NCI-H460 (cell line): ENCODE measurements at places on chromosomes 3 and 15.
A peak's percentile ranks its signal among the peaks of the same experiment; 100 is the strongest.

DNA sequence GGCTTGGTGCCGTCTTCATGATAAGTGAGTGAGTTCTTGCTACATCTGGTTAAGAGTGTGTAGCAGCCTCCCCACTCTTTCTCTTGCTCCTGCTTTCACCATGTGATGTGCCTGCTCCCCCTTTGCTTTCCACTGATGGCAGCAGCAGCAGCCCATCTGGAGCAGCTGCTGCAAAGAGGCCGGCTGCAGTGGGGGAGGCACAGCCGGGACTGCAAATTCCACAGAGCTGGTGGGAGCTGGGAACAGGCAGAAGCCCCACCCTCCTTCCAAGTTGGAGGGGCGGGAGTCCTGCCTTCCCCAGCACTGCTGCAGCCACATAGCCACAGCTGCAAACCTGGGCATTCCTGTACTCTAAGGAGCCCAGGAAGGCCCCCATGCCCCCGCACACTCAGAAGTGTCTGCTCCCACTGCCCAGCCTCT lies 62.8 kb upstream of the IMPG2 start:
- DNase-seq: no peak

- DNase-seq: no peak
Measured at GRCh38 chr3:26614006-26614685, 8.4 kb upstream of the LRRC3B start.

DNA sequence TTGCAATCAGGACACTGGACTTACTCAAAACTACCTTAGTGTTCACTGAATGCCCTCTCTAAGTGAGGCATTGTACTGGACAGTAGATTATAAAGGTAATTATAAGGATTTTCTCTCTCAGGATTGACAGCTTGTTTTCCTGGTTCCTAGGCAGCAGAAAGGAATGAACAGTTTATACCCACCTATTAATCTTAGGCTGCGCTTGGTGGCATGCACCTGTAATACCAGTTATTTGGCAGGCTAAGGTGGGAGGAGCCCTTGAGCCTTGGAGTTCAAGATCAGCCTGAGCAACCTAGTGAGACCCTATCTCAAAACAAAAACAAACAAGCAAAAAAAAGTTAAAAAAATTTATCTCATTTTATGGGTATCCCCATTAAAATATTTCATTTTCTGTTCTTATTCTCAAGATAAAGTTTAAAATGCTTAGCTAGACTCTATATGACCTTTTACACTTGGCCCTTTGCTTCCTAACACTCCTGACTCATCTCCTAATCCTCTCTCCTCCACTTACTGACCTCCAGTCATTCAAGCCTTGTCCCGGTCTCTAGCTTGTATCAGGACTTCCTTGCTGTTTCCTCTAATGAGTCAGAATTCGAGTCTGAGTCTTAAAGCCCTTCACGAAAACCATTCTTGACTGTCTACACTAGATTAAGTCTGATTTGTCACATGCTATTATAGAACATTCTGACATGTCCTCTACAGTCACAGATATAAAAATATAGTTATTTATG lies 348.6 kb downstream of the NLGN1 start:
- no peak for DNase-seq

DNA sequence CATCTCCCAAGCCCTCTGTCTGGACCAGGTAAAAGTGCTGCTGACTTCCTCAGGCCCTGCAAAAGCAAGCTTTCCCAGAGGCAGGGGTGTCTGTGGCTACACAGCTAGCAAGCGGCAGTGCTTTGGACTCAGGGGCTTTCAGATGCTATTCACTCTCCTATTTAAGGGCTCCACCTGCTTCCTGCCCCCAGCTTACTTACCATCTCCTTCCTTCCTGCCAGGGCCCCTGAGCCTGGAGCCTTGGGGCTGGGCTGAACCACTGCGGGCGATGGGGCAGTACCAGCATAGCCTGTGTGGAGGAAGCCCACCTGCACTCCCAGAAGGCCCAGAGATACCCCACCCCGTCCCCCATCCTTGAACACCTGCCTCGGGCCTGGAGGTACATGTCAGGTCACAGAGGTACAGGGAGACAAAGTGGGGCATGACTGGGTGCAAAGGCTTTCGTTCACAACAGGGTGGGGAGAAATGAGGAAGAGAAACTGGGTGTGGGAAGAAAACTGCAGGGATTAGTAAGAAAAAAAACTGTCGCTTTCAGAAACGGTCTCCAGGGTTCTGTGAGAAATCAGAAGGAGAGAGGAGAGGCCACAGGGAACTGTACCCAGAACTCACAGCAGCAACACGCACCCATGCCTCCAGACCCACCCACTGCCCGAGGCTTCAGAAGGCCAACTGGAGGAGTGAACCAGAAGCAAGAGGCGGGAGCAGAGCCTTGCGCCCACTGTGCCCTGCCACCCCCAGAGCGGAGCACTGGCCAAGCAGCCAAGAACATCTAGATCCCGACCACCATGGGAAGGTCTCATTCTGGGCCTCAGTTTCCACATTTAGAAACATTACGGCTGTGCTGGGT lies 49.5 kb downstream of the CCDC12 start:
- no peak for DNase-seq

DNA sequence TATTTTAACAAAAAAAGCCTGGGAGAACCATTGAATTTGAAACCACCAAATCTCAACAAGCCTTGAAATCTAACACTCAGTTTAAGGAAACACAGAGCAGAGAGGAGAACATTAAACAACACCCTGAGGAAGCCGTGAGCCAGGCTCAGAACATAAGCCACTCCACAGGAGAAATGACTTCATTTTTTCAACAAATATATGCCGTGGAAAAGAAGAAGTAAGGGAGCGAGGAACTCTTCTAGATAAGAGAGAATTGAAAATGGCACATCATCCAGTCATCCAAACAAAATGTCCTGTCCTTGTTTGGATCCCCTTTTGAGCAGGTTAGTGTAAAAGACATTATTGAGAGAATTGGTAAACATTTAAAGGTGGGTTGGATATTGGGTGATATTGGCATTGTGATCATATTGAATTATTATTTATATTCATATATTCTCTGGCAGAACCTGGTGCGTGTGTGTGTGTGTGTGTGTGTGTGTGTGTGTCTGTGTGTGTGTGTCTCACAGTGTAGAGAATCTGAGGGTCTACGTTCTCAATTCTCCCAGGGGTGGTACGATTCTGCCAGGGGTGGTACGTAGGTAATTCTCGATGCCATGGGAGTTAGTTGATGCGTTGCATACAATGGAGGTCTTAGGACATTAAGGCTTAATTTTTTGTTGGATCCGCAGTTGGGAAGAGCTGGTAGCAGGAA lies 94.4 kb downstream of the ST6GAL1 start:
- no peak for DNase-seq

GRCh38 chr3:136291302-136291701 lies 41.2 kb downstream of the PCCB start:
- no peak for DNase-seq

DNA sequence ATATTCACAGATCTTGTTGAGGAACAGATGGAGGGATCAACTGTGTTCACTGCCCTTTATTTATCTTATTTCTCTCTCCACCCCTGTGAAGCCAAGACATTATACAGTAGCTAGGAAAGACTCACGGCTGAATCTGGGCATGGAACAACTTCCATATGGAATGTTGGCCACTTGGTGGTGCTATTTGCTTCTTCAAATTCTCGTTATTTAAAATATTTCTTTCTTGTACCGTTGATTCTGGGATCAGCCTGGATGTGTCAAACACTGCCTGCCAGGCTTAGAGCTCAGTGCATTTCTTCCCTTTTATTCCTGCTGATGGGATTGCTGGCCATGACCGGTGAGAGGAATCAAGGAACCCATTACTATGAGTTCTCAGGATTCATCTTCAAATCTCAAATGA lies 17.5 kb upstream of the GASK1A start:
- DNase-seq: peak; percentile 23

DNA sequence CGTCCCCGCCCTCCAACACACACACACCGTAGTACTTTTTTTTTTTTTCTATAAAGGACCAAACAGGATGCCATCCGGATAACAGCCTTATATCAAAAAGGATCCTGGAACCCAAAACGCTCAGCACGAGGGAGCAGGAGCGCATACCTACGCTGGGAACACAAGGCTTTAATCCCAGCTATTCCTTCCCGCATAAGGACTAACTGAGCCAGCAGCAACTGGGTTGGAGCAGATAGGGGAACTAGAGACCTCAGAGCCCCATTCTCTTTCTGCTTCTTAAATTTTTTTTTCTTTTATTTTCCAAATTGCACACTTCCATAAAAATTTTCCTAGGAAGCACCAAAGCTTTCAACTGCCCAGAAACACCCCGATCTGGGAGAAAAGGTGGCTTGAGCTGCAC lies 1.3 kb downstream of the TRANK1 start:
- DNase-seq: no peak

GRCh38 chr3:24023197-24023596 lies 78.1 kb downstream of the NR1D2 start:
- no peak for DNase-seq

DNA sequence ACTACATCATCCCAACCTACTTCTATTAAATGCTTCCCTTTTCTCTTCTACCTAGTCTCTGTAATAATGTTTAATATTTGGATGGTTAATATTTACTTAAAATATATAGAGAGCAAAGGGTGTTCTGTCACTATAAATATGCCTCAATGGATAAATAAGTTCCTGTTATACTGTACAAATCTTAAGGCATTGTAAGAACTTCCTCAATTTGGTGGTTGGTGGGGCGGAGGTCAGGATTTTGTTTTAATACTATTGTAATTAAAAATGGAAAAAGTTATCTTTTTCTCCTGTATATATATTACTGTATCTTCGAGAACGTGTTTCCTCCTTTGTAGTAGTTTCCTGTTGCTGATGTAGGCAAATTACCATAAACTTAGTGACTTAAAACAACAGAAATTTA lies 41.5 kb downstream of the SPRED1 start:
- DNase-seq: no peak

DNA sequence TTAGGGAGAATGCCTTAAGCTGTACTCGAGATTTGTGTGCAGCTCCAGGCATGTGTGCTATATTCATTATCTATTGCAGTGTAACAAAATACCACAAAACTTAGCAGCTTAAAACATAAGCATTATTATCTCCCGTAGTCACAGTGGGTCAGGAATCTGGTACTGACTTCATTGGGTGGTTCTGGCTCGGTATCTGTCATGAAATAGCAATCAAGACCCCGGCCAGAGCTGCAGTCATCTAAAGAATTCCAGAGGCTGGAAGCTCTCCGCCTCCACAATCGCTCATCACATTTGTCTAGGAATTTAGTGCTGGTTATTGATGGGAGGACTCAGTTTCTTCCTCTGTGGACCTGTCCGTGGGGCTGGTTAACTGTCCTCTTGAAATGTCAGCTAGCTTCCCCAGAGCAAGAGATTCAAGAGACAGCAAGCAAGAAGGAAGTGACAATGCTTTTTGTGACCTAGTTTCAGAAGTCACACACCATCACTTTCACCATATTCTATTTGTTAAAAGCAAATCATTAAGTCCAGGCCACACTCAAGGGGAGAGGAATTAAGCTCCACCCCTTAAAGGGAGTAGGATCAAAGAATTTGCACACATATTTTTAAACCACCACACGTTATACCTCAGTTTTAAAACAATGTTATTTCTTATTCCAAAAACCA lies 76.1 kb downstream of the TOP2B start:
- no peak for DNase-seq

DNA sequence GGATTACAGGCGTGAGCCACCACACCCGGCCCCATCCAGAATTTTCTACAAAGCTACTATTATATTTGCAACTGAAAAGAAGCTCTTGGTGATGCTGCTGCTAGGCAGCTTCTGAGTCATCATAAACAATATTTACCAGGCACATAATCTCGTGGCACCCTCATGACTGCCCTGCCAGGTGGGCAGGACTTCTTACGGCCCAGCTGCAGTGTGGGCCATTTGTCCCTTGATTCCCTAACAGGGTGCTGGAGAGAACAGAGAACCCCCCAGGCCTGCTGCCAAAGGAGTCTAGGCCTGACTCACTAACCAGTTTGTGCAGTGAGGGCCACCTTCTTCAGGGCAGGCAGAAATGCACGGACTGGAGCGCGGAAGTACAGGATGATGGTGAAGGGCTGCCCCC lies 4.9 kb downstream of the EPB42 start:
- DNase-seq: no peak

- no peak for DNase-seq
Measured at GRCh38 chr3:5731100-5731499, 543.6 kb downstream of the EDEM1 start.

- peak; percentile 23 for DNase-seq
Measured at GRCh38 chr3:135966271-135966961, 888 bp downstream of the PPP2R3A start.

DNA sequence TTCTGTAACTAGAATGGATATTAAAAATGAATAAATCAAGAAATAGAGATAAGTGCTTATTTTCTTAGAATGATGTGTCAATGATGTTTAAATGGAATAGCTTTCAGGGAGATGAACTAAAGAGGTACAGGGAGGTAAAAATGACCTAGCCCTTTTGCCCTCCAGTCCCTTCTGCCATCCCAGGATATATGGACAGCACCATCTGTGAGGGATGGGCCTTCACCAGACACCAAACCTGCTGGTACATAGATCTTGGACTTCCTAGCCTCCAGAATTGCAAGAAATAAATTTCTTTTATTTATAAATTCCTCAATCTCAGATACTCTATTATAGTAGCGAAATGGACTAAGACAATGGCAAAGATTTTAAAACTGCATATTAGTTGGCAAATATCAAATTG lies 352.0 kb upstream of the THBS1 start:
- no peak for DNase-seq

DNA sequence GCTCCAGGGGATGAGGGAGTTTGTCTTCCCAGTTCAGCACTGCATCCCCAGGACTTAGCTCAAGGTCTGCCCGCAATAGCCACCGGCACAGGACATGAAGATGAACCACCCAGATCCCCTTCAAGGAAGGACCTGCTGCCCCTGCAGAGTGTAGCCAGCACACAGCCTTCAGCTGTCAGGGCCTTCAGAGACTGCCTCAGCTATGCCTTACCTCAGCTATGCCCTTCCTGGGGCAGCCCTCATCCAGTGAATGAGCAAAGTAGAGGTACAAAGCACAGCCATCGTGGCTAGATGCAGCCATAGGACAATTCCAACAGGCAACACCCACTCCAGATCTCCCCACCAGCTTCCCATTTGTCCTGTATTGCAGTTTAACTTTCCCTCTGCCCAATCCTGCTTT lies 291.2 kb upstream of the STT3B start:
- DNase-seq: no peak

DNA sequence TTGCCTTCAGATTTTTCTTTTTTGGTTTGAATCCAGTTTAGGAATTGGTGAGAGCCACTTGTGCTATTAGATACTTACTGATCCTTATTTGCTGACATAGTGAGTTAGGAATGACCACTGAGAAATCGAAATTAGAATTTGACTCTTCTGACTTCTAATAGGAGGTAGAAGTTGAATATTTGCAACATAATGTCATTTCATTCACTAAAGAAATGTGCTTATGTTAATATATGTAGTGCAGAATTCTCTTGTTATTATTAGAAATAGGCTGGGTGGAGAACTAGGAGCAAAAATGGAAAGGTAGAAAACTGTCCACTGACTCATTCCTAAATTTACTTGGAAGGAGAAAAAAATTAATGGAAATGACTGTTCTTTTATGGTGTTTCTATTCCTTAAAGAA lies 538.2 kb upstream of the SGO1 start:
- no peak for DNase-seq
